ENCODE measurements at places on chromosomes 2 and 18.

- DNase-seq: no peak
Observed at GRCh38 chr2:161044095-161044865, 115.9 kb upstream of the TANK start.

- no peak for DNase-seq
Observed at GRCh38 chr18:48983793-48984437, 33.1 kb upstream of the SMAD7 start.

DNA sequence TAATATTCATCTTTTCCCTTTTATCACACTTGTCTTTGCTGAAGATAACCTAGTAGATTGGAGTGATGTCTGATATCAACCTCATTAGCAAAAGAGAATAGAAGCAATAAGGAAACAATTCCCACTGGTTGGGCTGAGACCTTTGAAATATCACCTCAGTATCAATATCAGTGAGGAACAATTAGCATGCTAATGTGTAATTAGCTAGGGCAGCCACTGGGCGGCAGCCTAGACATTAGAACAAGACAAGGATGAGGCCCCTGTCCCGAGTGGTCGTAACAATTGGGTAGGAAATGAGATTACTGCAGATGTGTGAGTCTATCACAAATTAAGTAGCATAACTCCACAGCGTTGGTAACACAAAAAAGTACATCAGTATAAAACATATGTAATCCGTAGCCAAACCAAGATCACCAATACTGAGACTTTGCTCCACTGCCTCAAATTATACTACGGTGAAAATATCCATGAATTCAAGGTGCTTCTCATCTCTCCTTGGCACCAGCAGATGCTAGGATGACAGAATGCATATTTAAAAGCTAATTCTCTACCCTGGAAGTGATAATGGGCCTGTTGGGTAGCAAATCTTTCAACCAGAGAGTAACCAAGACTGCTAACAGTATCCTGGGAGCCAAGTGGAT is 99.1 kb downstream of the ALPK2 start:
- DNase-seq: no peak

DNA sequence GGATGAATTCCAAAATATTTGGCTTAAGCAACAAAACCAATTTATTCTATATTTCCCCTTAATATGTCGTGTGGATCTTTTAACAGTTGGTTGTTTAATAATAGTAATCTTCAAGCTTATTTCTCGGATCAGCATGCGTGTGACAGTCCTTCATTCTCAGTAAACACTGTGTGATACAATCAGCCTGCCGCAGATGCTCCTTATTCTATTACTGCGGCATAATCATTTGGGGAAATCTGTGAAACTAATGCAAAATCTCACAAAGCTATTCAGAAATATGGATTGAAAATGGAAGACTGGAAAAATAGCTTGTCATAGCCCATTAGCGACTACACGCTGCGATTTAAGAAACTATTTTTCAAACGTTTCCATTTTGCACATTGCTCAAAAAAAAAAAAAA is 36.9 kb downstream of the LINC00305 start:
- no peak for DNase-seq

DNA sequence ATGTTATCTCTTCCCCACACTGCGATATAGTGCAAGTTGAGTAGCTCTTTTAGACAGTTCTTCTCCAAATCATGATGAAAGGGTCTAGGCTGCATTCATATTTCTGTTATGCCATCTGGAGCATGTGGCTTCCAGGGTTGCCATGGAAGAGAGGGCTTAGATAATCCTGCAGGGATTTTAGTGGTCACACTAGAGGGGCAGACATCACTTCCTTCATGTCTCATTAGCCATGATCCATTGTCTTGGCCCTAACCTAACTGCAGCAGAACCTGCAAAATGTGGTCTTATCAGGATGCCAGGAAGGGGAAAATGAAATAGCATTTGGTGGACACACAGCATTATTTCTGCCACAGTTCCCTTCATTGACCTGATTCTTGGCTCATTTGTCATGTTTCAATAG is 83.1 kb downstream of the ADAM23 start:
- no peak for DNase-seq

DNA sequence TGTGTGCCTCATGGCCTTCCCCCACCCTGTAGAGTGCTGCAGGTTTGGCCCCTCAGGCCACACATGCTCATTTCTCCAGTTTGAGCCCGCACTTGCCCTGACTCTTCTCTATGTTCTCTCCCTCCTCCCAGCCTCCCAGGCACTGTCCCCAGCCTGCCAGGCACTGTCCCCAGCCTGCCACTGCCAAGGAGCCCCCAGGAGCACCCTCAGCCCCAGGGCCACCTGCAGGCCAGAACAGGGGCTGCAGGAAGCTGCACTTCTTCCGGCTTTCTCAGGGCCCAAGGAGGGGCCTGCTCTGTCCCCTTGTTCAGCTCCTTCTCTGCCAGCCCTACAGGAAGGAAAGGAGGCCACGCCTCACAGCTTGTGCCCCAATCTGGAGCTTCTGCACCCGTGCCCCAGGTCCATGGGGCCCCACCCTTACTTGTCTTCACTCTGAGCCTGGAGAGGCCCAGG is 31.6 kb downstream of the CYP26B1 start:
- no peak for DNase-seq

GRCh38 chr2:184114439-184114838 is 483.9 kb upstream of the ZNF804A start:
- no peak for DNase-seq

GRCh38 chr2:190277234-190278112 is 42.2 kb downstream of the HIBCH start:
- no peak for DNase-seq

- no peak for DNase-seq
Observed at GRCh38 chr2:143152219-143152618, 23.0 kb downstream of the ARHGAP15 start.

- DNase-seq: no peak
Observed at GRCh38 chr2:58319481-58319880, 78.4 kb upstream of the FANCL start.

DNA sequence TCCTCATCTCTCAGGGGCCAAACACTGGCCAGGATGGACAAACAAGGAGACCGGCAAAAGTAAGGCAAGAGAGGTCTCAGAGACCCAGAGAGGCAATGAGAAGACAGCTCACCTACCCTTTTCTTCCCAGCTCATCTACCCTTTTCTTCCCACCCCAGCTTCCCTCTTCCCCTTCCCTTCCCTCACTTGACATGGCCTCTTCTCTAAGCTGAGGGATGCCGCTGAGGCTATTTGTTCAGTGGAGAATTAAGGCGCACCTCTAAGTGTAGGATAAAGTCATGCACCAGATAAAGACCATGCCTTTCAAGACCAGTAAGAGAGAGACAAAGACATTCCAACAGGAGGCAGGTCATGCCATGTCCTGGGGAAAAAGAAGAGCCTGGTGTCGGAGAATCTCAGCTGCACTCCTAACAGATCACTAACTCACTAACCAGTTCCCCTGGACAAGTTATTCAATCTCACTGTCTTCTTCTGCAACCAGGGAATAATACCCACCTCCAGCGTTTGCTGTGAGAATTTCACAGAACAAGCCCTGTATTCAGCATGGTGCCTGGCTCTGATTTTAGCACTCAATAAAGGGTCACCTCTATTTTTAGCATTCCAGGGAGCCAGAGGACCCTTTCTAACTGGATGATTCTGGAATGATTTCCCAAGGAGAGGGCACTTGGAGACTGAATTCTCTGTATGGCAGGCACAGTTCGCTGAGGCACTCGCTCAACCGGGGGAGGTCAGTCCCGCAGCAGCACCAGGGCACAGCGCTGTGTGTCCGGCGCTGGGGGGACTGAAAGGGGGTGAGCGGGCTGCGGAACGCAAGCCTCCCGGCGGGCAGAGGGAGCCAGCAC is 3.0 kb upstream of the FOSL2 start:
- no peak for DNase-seq

DNA sequence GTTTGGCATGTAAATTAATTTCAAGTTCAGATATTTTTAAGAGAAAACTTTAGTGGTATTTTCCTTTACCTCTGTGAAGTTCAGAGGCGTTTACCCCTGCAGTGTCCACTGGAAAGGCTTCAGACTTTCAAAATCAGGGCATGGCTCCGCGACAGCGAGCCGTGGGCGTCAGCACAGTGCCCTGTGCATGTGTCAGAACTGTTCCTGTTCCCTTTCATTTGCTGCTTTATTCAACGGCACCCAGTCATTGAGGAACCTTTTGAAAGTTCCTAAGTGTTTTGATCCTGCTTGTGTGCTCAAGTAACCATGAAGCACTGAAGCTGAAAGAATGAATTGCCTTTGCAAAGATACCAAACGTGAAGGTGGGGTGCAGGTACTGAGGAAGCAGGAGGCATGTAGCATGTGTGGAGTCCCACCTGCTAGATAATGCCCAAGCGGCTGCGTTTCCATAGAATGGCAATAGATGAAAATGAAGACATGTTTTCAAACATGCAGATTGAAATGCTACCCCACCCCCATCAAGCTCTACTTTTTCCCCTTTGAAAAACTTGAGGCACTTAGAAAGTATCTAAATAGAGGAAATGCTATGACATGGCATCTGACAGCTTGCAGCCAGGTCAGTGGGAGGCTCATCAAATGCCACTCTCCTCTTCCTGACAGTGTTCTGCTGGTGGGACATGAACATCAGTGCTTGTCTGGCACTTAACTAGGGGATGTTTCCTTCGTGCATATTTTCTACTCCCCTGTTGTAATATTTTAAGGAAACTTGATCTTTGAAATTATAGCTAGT is 148.6 kb downstream of the ZNF236 start:
- DNase-seq: no peak

GRCh38 chr2:130846686-130847375 is 10.1 kb downstream of the ARHGEF4 start:
- DNase-seq: no peak

GRCh38 chr2:230847883-230848388 is 16.8 kb upstream of the ITM2C start:
- DNase-seq: peak; percentile 19

DNA sequence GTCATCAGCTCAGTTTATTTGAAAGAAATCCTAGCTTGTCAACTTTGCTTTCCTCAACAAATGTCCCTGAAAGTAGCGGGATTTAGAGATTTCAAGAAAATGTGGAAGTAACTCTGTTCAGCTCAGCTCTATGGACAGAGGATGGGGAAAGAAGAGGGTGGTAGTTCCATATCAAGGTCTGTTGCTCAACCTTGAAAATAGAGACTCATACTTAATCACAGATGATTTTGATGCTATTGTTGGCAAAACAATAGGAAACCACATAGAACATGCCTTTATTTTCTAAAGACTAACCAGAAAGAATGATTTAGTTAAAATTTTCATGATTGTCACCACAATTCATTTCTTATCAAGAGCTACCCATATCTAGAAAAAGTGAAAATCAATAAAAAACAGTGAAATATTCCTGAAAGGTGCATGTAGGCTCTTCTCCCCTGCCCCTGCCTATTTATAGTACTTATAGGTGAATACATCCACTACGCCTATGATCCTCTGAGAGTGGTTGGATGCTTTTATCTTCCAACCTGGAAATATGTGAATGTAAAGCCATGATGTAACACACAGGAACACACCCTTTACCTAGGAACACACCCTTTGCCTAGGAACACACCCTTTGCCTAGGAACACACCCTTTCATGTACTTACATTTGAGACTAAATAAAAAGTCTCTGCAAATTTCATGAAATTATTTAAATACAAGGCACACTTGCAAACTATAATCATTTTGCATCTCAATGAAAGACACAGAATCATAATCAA is 65.8 kb downstream of the ETAA1 start:
- no peak for DNase-seq

- DNase-seq: no peak
Observed at GRCh38 chr2:128446874-128447537, 128.3 kb upstream of the HS6ST1 start.

DNA sequence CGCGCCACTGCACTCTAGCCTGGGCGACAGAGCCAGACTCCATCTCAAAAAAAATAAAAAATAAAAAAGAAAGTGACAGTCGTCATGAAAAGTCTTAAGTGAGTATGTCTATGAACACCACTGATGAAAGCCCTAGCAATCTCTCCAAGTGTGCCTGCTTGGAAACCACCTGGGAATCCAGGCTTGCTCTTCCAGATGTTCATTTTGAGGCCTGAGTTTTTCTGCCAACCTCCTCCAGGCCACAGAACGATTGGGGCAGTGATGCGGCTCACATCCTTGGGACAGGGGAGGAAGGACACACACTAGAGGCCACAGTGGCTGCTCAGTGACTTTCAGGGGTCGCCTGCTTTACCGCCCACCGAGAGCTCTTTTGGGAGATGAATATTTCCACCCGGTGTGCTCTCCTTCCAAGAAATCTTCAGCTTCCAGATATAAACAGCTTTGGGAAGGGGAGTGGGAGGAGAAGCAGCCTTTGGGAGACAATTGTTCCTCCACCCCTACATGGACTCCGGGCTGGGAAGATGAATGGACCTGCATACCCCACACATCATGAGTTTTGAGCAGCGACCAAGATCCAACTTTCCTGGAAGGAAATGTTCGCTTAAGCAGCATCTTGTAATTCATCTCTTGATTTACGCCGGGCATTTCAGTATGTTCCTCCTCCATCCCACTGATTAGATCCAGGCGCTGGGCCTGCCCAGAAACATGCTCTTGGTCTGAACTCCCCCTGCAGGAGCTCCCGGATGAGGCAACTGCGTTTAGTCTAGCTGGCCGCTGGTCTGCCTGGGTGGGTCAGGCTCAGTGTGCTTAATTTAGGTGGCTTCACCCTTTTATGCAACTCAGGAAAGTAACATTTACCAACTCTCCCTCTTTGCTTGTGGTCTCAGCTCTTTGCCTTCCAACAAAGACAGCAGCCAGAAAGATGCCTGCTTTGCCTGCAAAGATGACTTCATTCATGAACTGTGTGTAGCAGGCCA is 6.2 kb upstream of the ARMC9 start:
- peak; percentile 67 for DNase-seq

DNA sequence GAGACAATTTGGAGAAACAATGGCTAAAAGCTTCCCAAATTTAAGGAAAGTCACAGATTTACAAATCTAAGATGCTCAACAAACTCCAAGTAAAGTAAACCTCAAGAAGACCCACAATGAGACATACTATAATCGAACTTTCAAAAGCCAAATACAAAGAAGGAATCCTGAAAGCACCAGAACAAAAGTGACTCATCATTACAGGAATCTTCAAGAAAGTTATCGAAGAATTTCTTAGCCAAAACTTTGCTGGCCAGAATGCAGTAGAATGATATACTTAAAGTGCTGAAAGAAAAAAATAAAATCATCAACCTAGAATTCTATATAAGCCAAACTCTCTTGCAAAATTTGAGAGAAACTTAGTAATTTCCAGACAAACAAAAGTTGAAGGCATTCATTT is 106.5 kb upstream of the TMEM200C start:
- DNase-seq: no peak

GRCh38 chr2:218022131-218022850 is 19.5 kb upstream of the TNS1 start:
- no peak for DNase-seq
